CD4-positive, alpha-beta T cell (primary cell): ENCODE measurements at places on chromosomes 6 and 20.

GRCh38 chr6:121522771-121523386 lies 87.4 kb downstream of the GJA1 start:
- DNase-seq, result no peak

- no peak for DNase-seq
These were observed 136.6 kb downstream of the COL9A1 start for GRCh38 chr6:70166088-70166958.

DNA sequence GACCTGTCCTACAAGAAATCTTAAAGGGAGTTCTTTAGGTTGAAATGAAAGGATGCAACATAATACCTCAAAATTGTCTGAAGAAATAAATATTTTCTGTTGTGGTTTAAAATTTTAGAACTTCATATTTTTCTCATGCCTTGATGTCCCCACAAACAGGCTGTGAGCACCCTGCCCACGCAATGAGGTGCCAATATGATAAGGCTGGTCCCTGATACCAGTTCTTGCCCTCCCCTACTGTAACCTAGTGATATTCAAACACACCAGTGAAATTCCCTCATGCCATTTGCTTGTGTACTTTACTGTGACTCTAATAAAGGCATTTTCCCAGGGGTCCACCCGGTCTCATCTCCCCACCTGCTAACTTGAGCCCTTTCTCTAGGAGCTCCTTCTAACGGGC lies 67.3 kb upstream of the SIRPG start:
- DNase-seq, result no peak

DNA sequence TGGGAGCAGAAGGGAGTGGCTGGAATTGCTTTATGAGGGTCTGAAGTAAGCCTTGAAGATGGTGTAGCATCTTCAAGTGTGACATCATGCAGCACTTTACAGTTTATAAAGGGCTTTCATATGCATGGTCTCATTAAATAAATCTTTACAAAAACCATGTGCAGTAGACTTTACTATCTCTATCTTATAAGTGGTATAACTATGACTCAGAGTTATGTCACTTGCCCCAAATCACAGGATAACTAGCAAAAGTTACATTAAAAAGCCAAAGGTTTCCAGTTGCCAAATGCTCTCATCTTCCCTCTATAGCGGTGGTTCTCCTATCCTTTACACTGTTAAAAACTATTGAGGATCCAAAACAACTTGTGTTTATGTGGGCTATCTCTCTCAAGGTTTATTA lies 687.7 kb upstream of the MARCKS start:
- DNase-seq, result no peak

DNA sequence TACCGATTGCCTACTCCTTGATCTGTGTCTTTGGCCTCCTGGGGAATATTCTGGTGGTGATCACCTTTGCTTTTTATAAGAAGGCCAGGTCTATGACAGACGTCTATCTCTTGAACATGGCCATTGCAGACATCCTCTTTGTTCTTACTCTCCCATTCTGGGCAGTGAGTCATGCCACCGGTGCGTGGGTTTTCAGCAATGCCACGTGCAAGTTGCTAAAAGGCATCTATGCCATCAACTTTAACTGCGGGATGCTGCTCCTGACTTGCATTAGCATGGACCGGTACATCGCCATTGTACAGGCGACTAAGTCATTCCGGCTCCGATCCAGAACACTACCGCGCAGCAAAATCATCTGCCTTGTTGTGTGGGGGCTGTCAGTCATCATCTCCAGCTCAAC lies 13.5 kb downstream of the CCR6 start:
- DNase-seq, result no peak

DNA sequence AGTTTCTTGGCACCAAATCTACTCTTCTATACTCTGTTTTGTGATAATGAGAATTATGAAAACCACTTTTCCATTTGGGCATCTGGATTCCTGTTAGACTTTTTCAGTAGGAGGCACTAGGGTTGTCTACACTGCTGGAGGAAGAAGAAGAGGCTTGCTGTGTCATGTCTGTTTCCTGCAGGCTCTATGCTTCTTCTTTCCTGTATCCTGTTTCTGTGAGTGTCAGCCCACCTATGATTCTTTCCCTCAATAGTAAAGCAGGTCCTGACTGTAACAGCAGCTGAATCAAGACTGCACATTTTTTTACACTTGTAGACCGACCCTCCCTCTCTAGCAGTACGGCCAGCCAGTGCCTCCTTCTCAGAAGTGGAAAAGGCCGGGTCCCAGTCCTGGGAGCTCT lies 603.9 kb downstream of the HDGFL1 start:
- no peak for DNase-seq

- DNase-seq, result no peak
These were observed 4.3 kb downstream of the HMGN3 start for GRCh38 chr6:79230149-79230548.
